Heart right ventricle (tissue), 16 donors: ENCODE measurements at places on chromosomes 7 and 10. TPM values are rescaled to one million over a fixed set of nuclear protein-coding genes. Genes with fewer than 3 reads are reported as not detected.
A peak's percentile ranks its signal among the peaks of the same experiment; 100 is the strongest.

DNA sequence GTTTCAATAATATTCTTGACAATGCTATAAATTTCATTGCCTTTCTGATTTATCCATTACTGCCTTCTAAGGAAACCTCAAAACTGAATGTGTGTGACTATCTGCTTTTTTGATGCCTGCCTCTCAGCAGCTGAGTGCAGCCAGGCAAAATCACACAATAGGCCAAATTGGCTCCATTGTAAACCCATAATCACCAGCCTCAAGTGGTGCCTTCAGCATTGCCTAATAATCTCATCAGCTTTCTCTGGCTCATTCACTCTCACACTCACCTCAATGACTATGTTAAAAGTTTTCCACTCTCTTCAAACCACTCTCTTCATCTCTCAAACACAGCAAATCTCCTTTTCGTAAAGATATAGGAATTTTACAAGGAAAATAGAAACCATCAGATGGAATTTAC is 182.5 kb upstream of the COL1A2 start:
- no peak for DNase-seq
- no peaks in the 10 kb centered on the region for H3K27me3 ChIP-seq
- H3K36me3 ChIP-seq: no peaks in the 10 kb centered on the region
- no peak overlapping the region for H3K27ac ChIP-seq
- H3K4me3 ChIP-seq: no peak overlapping the region

The PNLIP gene
- polyA plus RNA-seq: 0.10 TPM

DNA sequence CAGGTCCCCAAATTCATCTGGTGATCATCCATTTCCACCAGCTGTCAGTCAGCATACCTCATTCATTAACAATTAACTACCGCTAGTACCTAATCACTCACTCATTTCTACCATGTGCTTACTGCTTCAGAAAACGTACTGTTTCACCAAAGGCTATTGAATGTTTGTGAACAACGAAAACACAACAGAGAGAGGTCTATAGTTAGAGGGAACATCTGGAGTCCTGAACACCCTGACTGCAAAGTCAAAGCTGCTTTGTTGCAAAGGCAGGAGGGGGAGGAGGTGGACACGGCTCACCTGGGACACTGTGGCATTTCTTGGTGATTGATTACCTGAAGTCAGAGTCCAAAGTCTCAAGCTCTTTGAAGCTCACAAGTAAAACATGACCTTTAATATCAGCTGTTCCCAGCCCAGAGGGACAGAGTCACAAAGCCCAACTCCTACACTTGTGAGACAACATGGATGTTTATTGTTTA is 342.3 kb upstream of the ADARB2 start:
- H3K27ac ChIP-seq: no peak overlapping the region
- no peak overlapping the region for H3K4me3 ChIP-seq
- H3K36me3 ChIP-seq: no peaks in the 10 kb centered on the region
- H3K27me3 ChIP-seq: no peaks in the 10 kb centered on the region

The GPRIN2 gene
- not detected for polyA plus RNA-seq

DNA sequence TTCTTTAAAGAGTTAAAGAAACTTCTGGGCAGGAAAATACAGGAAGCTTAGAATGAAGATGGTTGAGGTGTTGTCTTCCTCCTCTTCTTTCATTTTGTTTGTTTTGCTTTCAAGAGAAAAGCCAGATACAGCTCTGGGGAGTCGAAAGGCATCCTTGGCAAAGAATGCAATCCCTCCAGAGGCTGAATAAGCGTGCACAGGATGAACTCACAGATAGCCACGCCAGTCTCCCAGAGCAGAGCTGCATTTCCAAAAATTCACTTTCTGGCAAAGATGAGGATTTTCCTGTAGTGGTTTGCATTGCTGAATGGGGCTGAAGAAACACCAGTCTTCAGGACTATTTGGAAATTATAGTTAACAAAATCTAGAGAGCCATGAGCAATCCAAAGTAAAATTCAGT is 336.4 kb downstream of the NRG3 start:
- no peak overlapping the region for H3K4me3 ChIP-seq
- H3K27ac ChIP-seq: no peak overlapping the region
- H3K36me3 ChIP-seq: no peaks in the 10 kb centered on the region
- no peaks in the 10 kb centered on the region for H3K4me1 ChIP-seq

The PRPS1L1 gene
- not detected for polyA plus RNA-seq

GRCh38 chr10:101580486-101581399 is 7.3 kb downstream of the POLL start:
- H3K27me3 ChIP-seq: no peaks in the 10 kb centered on the region
- H3K36me3 ChIP-seq: peaks cover 76% of the 10 kb centered on the region
- DNase-seq: no peak
- no peak overlapping the region for H3K4me3 ChIP-seq
- no peaks in the 10 kb centered on the region for H3K4me1 ChIP-seq

The PRRT4 gene
- 2.0 TPM for polyA plus RNA-seq

GRCh38 chr7:52758356-52758755 is 277.1 kb upstream of the POM121L12 start:
- no peak overlapping the region for H3K4me3 ChIP-seq
- no peaks in the 10 kb centered on the region for H3K27me3 ChIP-seq
- H3K4me1 ChIP-seq: no peaks in the 10 kb centered on the region
- no peaks in the 10 kb centered on the region for H3K36me3 ChIP-seq

DNA sequence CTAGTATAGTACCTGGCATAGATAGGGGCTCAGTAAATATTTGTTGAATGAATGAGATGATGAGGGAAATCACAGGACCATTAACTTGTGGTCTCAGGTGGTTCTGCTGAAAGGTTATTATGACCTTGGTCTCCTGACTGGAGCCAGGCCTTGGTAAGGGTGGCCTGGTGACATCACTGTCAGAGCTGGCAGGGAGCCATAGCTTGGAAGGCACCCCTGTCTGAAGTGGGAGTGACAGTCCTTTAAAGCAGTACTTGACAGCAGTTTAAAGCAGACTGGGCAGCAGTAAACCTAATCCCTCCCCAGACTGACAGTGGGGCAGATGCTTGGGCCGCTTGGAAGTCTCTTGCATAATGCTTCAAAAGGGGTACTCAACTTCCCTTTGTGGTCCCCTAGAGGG is 13.4 kb downstream of the DPCD start:
- no peaks in the 10 kb centered on the region for H3K27me3 ChIP-seq
- no peak overlapping the region for H3K4me3 ChIP-seq
- no peaks in the 10 kb centered on the region for H3K4me1 ChIP-seq

GRCh38 chr7:154231732-154232131 is 179.5 kb downstream of the DPP6 start:
- H3K36me3 ChIP-seq: no peaks in the 10 kb centered on the region
- no peak for DNase-seq
- H3K4me1 ChIP-seq: no peaks in the 10 kb centered on the region
- H3K27ac ChIP-seq: no peak overlapping the region
- H3K27me3 ChIP-seq: no peaks in the 10 kb centered on the region

The STEAP4 gene
- polyA plus RNA-seq: 15.0 TPM

The AEBP1 gene
- 33.7 TPM for polyA plus RNA-seq

- no peaks in the 10 kb centered on the region for H3K36me3 ChIP-seq
- no peaks in the 10 kb centered on the region for H3K4me1 ChIP-seq
- H3K4me3 ChIP-seq: no peak overlapping the region
These were observed 8.1 kb downstream of the FAM131B start for GRCh38 chr7:143354376-143354775.

DNA sequence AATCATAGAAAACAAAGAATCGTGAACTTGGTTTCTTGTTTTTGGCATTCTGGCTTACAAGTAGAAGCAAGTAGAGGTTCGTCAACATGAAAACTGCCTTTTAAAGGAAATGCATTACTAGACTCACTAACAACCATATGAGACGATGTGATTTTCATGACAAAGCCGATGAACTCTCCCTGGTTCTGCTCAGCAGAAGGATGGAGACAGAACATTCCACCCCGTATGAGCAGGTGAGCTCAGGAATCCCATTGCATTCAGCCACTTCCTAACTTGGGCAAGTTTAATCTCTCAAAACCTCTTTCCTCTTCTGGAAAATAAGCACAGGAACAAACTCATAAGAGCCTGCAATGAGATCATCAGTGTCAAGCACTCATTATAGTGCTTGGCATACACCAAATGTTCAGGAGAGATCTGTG is 57.4 kb upstream of the SVIL start:
- H3K4me1 ChIP-seq: peaks cover 39% of the 10 kb centered on the region
- no peak for DNase-seq
- H3K36me3 ChIP-seq: no peaks in the 10 kb centered on the region
- H3K4me3 ChIP-seq: peak overlapping the region; percentile 26
- no peaks in the 10 kb centered on the region for H3K27me3 ChIP-seq

DNA sequence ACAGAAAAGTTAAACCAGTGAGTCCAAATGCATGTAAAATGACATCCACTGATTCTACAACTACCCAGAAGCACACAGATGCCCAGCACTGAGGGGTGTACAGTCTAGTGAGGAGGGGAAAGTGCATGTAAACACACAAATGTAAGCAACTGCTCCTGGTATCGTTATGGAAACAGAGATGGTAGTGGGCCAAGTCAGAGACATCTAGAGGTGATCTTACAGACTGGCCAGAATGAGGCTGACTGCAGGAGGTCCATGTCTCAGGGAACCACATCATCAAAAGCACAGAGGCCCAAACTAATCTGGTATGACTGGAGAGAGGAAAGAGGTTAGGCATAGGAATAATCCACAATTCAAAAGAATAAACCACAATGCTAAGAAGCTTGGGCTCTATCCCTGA is 176.5 kb downstream of the SRPK2 start:
- H3K4me3 ChIP-seq: no peak overlapping the region
- peaks cover 11% of the 10 kb centered on the region for H3K4me1 ChIP-seq
- no peak overlapping the region for H3K27ac ChIP-seq
- no peaks in the 10 kb centered on the region for H3K27me3 ChIP-seq
- DNase-seq: no peak
- no peaks in the 10 kb centered on the region for H3K36me3 ChIP-seq

DNA sequence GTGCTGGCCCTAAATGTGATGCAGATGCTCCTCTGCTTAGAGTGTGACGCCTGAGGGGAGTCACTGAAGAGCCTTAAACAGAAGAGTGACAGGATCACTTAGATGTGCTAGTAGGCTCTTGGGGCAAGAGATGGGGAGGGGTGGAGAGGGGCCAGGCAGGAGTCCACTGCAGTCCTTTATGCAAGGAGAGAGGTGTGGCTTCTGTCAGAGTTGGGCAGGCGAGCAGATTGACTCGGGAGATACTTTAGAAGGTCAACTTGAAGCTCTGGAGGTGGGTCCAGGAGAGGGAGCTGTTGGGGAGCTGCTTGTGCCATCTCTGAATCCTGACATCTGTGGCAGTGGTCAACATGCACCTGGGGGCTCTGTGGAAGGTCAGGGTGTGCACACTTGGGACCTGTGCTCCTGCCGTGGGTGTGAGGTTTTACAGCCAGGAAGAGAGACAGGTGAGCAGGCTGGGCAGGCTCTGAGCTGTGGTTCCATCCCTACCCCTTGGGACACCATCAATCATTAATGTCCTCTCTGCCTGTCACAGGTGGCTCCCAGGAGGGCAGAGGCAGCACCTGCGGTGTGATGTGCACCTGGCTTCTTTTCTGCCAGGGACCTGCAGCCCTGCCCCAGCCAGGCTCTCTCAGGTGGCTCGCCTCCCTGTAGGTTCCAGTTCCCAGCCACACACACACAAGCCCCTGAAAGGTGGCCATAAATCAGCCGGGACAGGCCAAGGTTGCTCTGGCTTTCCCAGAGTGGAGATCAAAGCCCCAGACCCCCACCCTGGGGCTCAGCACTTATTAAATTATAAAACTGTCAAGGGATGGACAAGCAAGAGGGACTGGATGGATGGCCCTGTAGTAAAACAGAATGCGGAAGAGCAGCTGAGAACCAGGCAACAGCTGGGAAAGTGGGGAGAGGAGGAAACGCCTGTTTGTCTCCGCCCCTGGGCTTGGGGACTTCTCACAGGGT is 14.0 kb downstream of the NEURL1 start:
- H3K27ac ChIP-seq: no peak overlapping the region
- DNase-seq: no peak
- no peaks in the 10 kb centered on the region for H3K4me1 ChIP-seq
- H3K36me3 ChIP-seq: no peaks in the 10 kb centered on the region
- H3K27me3 ChIP-seq: no peaks in the 10 kb centered on the region
- H3K4me3 ChIP-seq: no peak overlapping the region

The NEUROG3 gene
- not detected for polyA plus RNA-seq

DNA sequence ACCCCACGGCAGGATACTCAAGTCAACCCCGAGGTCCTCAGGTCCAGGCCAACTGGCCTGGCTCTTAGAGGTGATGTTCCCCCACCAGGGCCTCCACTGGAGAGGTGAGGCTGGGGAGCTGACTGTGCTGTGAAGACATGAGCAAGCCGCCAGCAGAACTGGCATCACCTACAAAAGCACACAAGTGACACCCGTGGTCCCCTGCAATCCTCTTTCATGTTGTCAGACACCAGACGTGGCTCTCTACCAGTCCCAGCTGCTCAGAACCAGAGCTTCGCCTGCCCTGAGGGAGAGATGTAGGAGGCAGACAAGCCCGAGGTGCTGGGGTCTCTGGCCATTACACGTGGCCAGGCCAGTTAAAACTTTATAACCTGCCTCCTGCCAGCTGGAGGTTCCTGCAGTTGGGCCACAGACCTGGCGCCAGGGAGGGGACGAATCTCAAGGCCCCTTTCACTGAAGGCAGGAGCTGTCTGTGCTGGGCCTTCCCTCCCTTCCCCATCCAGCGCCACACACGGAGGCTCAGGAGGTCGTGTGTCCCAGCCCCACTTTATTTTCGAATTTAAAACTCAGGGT is 2.2 kb downstream of the COMTD1 start:
- peak; percentile 24 for DNase-seq
- H3K27me3 ChIP-seq: no peaks in the 10 kb centered on the region
- H3K27ac ChIP-seq: peak overlapping the region; percentile 92
- H3K4me1 ChIP-seq: peaks cover 10% of the 10 kb centered on the region
- peak overlapping the region; percentile 79 for H3K4me3 ChIP-seq

DNA sequence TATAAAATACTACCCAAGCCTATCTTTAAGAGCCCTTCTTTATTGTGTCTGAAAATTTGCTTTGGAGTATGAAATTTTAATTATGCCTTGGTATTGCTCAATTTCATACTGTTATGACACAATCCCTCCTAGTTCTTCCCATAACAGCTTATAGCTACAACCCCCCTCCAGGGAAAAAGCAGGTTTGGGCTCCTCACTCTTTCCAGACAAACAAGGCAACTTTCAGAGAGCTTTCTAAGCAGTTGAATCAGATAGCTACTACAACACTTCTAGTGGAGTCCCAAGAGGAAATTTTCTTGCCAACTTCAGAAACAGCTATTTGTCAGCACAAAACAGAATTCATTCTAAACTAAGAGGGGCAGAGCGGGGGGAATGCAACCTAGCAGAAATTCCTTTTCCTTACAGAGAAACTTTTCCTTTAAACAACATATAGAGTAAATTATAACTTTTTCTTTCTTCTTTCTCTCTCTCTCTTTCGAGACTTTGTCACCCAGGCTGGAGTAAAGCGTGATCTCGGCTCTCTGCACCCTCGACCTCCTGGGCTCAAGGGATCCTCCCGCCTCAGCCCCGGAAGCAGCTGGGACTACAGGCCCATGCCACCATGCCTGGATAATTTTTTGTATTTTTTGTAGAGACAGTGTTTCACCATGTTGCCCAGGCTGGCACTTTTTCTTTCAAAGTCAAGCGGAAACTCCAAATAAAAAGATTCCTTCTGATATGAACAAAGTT is 26.0 kb upstream of the JMJD1C start:
- peak overlapping the region; percentile 54 for H3K27ac ChIP-seq
- DNase-seq: no peak
- no peaks in the 10 kb centered on the region for H3K36me3 ChIP-seq
- H3K4me1 ChIP-seq: no peaks in the 10 kb centered on the region
- H3K4me3 ChIP-seq: no peak overlapping the region

The CDCA7L gene
- polyA plus RNA-seq: 10.6 TPM

The GNB2 gene
- polyA plus RNA-seq: 32.8 TPM

- H3K4me3 ChIP-seq: no peak overlapping the region
- peaks cover 56% of the 10 kb centered on the region for H3K27me3 ChIP-seq
- no peak overlapping the region for H3K27ac ChIP-seq
These were observed 66.1 kb upstream of the FAM204A start for GRCh38 chr10:118408181-118408580.
